Gastroesophageal sphincter (tissue), 4 donors: ENCODE measurements at places on chromosomes 12 and 14. TPM values are rescaled to one million over a fixed set of nuclear protein-coding genes. Genes with fewer than 3 reads are reported as not detected.

DNA sequence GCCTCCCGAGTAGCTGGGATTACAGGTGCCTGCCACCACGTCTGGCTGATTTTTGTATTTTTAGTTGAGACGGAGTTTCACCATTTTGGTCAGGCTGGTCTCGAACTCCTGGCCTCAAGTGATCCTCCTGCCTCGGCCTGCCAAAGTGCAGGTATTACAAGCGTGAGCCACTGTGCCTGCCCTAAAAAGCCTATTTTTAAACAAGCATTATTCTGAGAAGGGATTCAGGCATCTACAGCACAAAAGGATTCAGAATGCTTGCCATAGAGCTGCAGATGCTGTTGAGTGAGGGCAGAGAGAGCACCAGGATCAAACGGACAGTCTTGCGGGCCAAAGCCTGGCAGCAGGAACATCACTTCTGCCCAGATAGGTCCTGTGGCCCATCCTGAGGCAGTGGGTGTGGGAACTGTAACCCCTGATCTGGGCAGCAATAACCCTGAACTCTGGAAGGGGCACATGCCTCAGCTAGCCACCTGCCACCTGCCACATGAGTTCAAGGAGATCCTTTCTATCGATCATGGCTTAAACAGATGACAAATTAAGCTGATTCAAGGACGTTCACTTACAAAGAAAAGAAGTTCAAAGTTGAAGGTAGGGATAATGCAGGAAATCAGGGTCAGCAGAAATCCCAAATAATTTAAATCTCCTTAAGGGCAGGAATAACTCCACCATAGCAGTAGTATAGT is 16.8 kb upstream of the SNX6 start:
- no peak for ATAC-seq

GRCh38 chr14:93240678-93241000 is 33.6 kb downstream of the UBR7 start:
- ATAC-seq: no peak

GRCh38 chr12:6425590-6426531 is 18.9 kb upstream of the CD27 start:
- ATAC-seq: no peak

DNA sequence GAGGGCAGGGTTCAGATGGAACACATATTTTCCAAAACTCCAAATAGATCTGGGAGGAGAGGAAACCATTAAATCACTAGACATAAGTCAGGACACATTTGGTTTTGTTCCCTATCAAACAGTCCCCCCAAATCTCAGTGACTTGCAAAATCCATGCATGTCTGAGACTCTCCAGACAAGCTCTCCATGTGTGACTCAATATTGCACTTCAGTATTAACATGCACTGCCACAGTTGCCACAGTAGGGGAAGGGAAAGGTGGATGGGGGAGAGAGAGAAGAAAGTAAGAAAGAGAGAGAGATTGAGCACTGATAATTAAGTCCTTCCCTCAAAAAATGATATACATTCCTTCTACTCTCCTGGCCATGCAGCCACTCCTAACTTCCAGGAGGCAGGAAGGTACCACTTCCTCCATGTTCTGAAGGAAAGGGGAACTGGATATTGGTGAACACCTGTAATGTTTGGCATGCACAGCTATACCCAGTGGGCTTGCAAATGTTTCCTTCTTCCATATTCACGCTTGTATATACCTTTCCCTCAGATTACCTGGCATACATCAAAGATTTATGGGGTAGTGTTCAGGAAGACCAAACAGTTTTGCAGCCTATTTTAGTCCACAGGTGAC is 310.0 kb downstream of the ZFP36L1 start:
- ATAC-seq: no peak

- ATAC-seq: peak; percentile 19
These were observed 10.2 kb downstream of the DLST start for GRCh38 chr14:74891870-74892269.

- ATAC-seq: no peak
These were observed 1.6 kb upstream of the RPS26 start for GRCh38 chr12:56040151-56040550.

DNA sequence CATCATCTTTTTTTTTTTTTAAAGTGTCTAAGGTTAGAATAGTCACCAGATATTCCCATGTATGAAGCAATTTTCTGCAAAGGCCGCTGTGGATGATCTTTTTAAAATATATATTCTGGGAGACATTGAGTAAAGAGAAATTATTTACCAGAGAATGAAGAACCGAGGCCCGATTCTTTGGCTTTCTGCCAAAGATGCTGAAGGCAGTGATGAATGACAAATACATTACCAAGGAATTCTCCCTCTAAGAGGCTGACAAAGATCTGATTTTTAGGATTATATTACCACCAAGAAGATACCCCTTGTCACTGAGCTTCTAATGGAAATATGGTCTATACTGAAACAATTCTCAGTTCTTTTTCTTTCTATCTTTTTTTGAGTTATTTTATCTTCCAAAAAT is 336.8 kb downstream of the NAV3 start:
- no peak for ATAC-seq

GRCh38 chr14:73460691-73461127 is 2.4 kb upstream of the NUMB start:
- ATAC-seq: no peak

- peak; percentile 100 for ATAC-seq
These were observed at the start of gene CALCOCO1 for GRCh38 chr12:53727310-53728041. Gene CALCOCO1, minus strand, starts transcription at chr12:53727452. Its CDS starts 2,210 bp downstream, at chr12:53725242.

- ATAC-seq: no peak
These were observed 48.6 kb upstream of the E2F7 start for GRCh38 chr12:77113971-77114370.

DNA sequence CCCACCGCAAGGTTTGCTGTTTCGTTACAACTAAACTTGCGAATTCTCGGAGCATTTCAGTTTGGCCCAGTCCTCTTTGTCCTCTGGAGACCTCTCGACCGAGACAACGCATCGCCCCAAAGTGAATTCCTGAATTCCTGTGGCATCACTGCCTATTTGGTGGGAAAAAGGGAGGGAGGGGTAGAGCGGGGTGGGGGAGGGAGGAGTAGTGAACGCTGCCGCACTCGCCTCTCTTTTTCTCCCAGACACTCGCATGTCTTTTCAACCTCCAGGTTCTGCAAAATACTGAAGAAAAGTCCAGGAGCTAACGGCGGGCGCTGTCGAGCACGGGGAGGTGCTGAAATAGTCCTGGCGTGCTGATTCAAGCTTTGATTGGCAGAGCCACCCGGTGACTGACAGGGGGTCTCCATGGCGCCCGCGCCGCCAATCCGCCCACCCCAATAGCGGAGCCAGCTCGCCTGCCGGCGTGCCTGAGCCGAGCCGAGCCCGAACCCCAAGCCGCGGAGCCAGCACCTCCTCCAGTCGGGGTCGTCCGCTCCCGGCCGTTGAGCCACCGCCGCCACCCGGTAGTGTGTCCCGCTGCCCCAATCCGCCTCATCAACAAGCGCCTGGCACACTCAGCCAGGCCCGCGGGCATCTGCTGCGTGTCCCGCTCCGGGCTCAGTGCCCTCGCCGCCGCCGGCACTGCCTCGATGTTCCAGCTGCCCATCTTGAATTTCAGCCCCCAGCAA is at the start of gene SIX6:
SIX6 (plus strand) TSS at position 440 of the 731 bp plus-strand sequence; CDS start at position 693, 253 bp downstream.
- peak; percentile 16 for ATAC-seq

DNA sequence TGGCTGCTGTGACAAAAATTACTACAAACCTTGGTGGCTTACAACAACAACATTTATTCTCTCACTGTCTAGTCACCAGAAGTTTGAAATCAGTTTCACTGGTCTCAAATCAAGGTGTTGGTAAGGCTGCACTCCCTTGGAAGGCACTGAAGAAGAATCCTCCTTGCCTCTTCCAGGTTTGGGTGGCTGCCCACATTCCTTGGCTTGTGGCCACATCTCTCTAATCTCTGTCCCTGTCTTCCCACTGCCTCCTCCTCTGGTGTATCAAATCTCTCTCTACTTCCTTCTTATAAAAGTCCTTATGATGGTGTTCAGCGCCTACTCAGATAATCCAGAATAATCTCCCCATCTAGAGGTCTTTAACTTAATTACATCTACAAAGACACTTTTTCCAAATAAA is 31.0 kb downstream of the PLCZ1 start:
- ATAC-seq: no peak

DNA sequence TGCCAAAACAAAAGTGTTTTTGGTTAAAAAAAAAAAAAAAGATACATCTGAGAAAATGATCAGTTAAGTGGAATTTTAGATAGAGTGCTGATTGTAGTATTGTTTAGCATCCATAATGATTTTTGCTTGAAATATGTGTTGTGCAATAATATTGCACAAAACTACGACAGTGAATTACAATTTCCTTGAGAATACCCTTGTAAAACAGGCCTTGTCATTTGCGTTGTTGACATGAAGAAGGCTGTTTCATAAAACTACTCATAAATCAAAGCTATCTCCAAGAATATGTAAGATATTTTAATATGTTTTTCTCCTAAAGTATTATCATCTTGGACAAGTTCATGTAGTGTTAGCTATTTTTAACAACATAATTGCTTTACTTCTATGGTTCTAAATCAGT is 1077.0 kb downstream of the LRFN5 start:
- no peak for ATAC-seq

- no peak for ATAC-seq
These were observed 209.1 kb downstream of the FOXN3 start for GRCh38 chr14:89207925-89208328.

Gene CELA1
- not detected for total RNA-seq

Gene AMIGO2
- total RNA-seq: 1.4 TPM
